T-helper 22 cell (primary cell): ENCODE measurements at places on chromosomes 7 and 10.

- DNase-seq: no peak
Observed at GRCh38 chr10:77643795-77644468, 6.3 kb upstream of the KCNMA1 start.

DNA sequence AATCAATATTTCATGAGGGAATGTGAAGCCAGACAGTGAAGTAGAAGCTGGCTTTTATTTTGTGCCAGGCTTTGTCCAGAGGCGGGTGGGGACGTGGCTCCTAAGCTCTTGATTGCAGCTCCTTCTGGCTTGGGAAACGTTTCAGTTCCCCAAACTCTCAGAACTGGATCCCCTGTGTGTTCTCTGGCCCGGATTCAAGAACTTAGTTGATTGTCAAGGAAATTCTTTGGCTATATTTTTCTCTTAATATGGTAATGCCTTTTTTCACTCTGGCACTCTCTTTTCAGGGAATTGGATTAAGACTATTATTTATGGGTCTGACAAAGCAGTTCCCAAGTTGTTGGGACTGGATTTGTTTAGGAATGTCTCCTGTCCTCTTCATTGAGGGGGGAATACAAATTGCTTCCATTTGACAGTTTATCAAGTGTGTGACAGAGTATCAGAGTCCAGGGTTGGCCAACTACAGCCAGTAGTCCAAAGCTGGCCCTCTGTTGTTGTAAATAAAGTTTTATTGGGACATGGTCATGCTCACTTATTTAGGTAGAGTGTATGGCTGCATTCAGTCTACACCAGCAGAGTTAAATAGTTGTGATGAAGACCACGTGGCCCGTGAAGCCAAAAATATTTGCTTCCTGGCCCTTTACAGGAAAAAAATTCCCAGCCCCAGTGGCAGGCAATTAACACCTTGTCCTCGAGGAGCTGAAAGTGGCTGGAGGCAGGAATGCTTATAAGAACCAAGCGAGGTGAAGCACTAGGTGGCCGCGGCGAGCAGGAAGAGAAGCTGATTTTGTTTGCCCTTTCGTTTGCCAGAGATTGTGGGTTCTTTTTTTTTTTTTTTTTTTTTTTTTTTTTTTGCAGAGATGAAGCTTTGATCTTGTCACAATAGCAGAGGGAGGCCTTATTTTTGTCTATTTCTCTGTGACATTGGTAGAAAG lies 34.3 kb downstream of the HTRA1 start:
- DNase-seq: no peak

GRCh38 chr7:27351786-27352185 lies 109.2 kb downstream of the EVX1 start:
- DNase-seq: no peak

- DNase-seq: no peak
Observed at GRCh38 chr7:16727736-16728135, 25.8 kb upstream of the TSPAN13 start.

GRCh38 chr10:11772575-11773288 lies 30.6 kb downstream of the ECHDC3 start:
- no peak for DNase-seq

DNA sequence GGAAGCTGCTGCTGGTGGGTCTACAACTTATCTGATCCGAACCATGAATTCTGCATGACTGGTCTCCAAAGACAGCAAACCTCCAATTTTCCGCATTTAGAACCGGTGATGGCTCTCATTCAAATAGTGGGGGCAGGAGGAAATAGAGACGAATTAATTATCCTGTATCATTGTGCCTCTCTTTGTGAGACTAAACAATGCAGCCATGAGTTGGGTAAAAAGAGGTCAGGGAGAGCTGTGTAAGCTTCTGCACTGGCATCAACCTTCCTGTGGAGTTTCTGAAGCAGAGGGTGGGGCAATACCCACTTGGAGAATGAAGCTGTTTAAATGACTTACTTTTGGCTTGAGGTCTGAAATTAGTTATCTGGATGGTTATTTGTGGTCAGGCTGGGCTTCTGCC lies 266.4 kb downstream of the SORCS3 start:
- no peak for DNase-seq

DNA sequence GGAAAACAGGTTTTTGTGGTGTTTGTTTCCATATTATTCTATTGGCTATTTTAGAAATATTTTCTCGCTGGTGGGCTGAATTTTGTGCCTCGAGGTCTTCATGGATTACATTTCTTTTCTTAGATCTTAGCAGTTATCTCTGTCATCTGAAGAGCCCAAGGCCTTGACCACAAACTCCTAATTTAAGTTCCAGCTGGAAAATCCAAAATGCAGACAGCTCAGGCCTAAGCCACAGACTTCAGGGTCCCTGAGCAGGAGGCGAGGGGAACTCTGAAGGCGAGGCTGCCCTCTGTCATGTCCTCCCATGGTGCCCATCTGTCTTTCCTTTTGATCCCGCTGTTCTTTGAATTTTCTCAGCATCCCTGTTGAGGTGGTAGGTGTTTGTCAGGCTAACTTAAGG lies 14.3 kb downstream of the DENND10 start:
- no peak for DNase-seq

DNA sequence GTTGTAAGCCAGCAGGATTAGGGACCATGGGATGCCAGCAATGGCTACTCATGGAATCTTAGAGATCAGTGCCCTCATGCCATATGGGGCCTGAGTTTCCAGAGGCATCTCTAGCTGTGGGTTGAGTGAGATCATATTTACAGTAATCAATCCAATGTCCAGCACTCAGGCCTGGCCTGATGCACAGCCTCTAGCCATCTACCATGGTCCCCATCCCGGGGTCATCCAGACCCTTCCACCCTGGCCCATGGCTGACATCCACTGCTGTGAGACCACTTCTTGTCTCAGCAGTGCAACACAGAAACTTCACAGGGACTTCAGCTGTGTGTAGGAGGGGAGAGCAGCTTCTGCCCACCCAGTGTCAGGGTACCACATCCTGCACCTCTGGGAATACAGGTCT lies 6.5 kb upstream of the ADCY1 start:
- DNase-seq: no peak

- no peak for DNase-seq
Observed at GRCh38 chr10:106997721-106998120, 166.8 kb downstream of the SORCS1 start.

- no peak for DNase-seq
Observed at GRCh38 chr10:76115471-76116155, 684.2 kb downstream of the LRMDA start.

DNA sequence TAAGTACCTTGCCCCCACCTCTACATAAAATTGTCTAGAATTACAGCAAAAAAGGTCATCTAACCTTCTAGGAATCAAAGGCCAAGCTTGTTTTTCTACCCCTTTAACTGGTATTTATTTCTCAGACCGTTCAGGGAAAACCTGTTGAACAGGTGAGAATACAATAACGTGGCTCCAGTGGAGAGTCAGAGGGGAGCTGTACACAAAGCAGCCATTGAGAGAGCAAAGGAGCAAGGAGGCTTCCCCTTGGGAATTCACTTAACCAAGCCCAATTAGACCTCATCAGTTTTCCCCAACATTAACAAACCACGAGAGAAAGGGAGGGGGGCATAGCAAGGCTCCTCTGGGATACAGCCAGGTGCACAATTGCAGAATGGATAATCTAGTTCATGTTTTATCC lies 101.9 kb downstream of the ELMO1 start:
- no peak for DNase-seq

- DNase-seq: no peak
Observed at GRCh38 chr10:128481152-128481840, 355.1 kb upstream of the MKI67 start.
